ENCODE measurements at places on chromosomes 12 and 14. TPM values are rescaled to one million over a fixed set of nuclear protein-coding genes. Genes with fewer than 3 reads are reported as not detected.

Gene BBS10
- 2.0 TPM for total RNA-seq

Gene PMEL
- total RNA-seq, result 2.0 TPM

Gene RTL1
- total RNA-seq, result not detected

Gene PTPRR
- total RNA-seq, result 48.8 TPM

Gene BIN2
- 8.0 TPM for total RNA-seq

Gene HSP90AA1
- total RNA-seq, result 182 TPM

Gene ACSS3
- total RNA-seq, result 1.4 TPM

Gene CCDC88C
- 65.8 TPM for total RNA-seq

Gene B4GALNT3
- 131 TPM for total RNA-seq

Gene TAC3
- total RNA-seq, result 2.8 TPM

Gene BDKRB1
- total RNA-seq, result 6.6 TPM

Gene PLA2G1B
- not detected for total RNA-seq

Gene TRAF3
- total RNA-seq, result 31.6 TPM

Gene ARG2
- 0.85 TPM for total RNA-seq

Gene DIO2
- total RNA-seq, result 1.0 TPM

Gene L2HGDH
- 9.4 TPM for total RNA-seq

Gene DIP2B
- total RNA-seq, result 37.7 TPM

Gene NOXRED1
- 0.46 TPM for total RNA-seq

Gene CLEC4D
- total RNA-seq, result not detected

Gene PA2G4
- total RNA-seq, result 80.9 TPM

Gene NYNRIN
- 11.7 TPM for total RNA-seq

Gene MIP
- total RNA-seq, result not detected

Gene ATP5MC2
- total RNA-seq, result 323 TPM

Gene HOXC4
- total RNA-seq, result 0.18 TPM

Gene KITLG
- total RNA-seq, result 35.2 TPM

Gene SPX
- total RNA-seq, result not detected

Gene NEUROD4
- not detected for total RNA-seq

Gene MTA1
- total RNA-seq, result 77.4 TPM

Gene SRRM4
- total RNA-seq, result not detected

Gene NTF3
- total RNA-seq, result 0.40 TPM

Gene CARMIL3
- 3.4 TPM for total RNA-seq

Gene APOF
- total RNA-seq, result not detected

Gene RDH12
- not detected for total RNA-seq

Gene AQP2
- total RNA-seq, result not detected

Gene KRT72
- not detected for total RNA-seq

Gene ZNF384
- total RNA-seq, result 51.4 TPM

Gene CLEC14A
- 5.8 TPM for total RNA-seq

Gene KCNA1
- total RNA-seq, result not detected

Gene RACGAP1
- 25.4 TPM for total RNA-seq

Gene LALBA
- not detected for total RNA-seq

Gene GLS2
- total RNA-seq, result 1.0 TPM

Gene GPR135
- total RNA-seq, result 2.0 TPM

Gene TMEM253
- total RNA-seq, result 37.5 TPM

Gene CCDC197
- total RNA-seq, result not detected
